Memory B cell (primary cell): ENCODE measurements at places on chromosomes 1 and 21.

DNA sequence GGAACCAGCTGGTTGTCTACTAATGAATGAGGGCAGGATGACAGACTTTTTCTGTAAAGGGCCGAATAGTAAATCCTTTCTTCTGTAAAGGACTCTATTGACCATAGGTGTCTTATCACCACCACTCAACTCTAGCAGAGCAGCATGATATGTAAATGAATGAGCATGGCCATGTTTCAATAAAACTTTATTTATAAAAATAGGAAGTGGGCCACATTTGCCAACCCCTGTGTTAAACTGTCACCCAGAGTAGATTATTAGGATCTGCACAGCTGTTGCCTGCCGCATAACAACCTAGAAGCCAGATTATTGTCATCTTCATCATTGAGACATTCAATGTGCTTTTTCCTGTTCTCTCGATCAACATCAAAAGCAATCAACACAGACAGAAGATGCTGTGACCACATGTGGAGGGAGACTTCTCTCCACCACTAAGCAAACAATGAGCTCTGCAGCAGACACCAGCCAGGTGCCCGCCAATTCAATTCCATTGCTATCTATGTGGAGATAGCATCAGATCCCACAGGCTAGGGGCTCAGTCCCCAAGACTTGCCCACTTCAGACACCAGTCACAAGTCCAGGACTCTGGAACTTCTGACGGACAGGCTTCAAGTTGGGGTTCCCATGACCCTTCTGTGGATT, 6.8 kb upstream of the EFHD2 start:
- no peak for DNase-seq

- no peak for DNase-seq
Observed at GRCh38 chr1:28027238-28027637, 61.2 kb downstream of the EYA3 start.

DNA sequence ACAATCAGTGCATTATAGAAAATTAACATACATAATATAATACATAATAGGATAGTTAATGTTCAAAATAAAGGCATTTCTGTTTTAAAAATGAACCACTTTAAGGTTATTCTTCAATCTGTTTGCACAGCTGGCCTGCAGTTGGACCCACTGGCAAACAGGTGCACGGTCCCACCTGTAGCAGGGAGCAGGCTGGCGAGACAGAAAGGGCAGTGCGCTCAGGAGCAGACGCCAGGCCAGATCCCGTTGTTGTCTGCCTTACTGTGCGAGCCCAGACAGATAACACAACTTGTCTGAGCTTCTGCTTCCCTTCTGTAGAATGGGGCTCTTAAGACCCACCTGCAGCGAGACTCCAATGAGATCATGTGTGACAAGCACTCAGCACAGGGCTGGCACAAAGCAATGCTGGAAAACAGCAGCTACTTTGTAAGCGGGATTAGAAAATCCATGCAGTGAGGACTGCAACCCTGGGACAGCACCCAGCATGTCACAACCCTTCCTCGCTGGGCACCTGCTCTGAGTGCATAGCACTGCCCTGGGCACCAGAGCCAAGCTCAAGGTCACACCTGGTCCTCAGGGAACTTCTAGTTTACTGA, 33.5 kb downstream of the VPS26C start:
- DNase-seq = no peak

DNA sequence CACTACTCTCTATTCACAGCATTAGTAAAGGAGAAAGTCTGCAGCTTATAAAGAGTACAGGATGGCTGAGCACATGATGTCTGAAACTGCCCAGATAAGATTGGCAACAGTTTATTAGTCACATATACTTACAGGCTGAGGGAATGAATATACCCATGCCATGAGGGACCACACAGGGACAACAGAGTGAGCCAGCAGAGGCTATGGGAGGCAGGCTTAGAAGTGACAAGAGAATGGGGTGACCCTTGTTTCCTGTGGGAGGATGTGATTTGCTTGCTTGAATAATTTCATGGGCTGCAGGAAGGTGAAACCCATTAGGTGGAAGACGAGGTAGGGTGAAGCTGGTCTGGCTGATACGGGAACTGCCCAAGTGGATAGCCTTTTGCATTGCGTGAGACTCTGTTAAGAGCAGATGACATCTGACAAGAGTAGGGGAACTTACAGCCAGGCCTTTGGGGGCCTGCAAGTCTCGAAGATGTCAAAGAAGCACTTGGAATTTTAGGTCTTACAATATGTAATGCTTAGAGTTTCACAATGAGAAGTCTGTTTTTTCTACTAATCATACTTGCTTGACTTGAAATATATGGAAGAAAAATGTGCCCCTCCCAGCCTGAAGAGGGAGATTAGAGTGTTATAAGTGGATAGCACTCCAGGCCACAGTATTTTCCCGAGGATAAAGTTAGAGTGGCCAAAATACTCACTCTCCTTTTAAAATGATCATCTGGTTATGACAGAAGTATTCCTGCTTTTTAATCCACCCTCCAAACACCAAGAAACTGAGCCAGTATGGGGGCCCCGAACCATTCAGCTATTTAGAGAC, 34.6 kb upstream of the TNFSF4 start:
- no peak for DNase-seq

- DNase-seq = no peak
Observed at GRCh38 chr1:235586413-235586812, 63.2 kb downstream of the GNG4 start.
